Endothelial cell of umbilical vein (primary cell): ENCODE measurements at places on chromosomes 5 and 9.
A peak's percentile ranks its signal among the peaks of the same experiment; 100 is the strongest.

- DNase-seq = no peak
- no peaks in the 10 kb centered on the region for H3K36me3 ChIP-seq
- H3K27ac ChIP-seq = no peak overlapping the region
- peaks cover 3% of the 10 kb centered on the region for H3K4me1 ChIP-seq
- no peak overlapping the region for H3K4me3 ChIP-seq
Measured at GRCh38 chr9:128216781-128217553, 13.8 kb downstream of the DNM1 start.

GRCh38 chr9:68603371-68603770 lies 62.7 kb upstream of the TMEM252 start:
- H3K27ac ChIP-seq = no peak overlapping the region
- no peak overlapping the region for H3K4me3 ChIP-seq
- H3K4me1 ChIP-seq = no peaks in the 10 kb centered on the region

- peaks cover 9% of the 10 kb centered on the region for H3K4me1 ChIP-seq
- no peak overlapping the region for H3K4me3 ChIP-seq
- H3K36me3 ChIP-seq = no peaks in the 10 kb centered on the region
- DNase-seq = no peak
Measured at GRCh38 chr5:180823940-180824629, 21.5 kb upstream of the MGAT1 start.

- H3K27me3 ChIP-seq = no peaks in the 10 kb centered on the region
- H3K4me1 ChIP-seq = peaks cover 40% of the 10 kb centered on the region
- peak overlapping the region; percentile 80 for H3K4me3 ChIP-seq
- H3K27ac ChIP-seq = peak overlapping the region; percentile 86
Measured at GRCh38 chr9:14311956-14312685, 1.8 kb downstream of the NFIB start.

- no peak overlapping the region for H3K27ac ChIP-seq
- peaks cover 5% of the 10 kb centered on the region for H3K27me3 ChIP-seq
- no peak for DNase-seq
- H3K4me3 ChIP-seq = no peak overlapping the region
Measured at GRCh38 chr9:99294850-99295461, 72.9 kb downstream of the SEC61B start.

DNA sequence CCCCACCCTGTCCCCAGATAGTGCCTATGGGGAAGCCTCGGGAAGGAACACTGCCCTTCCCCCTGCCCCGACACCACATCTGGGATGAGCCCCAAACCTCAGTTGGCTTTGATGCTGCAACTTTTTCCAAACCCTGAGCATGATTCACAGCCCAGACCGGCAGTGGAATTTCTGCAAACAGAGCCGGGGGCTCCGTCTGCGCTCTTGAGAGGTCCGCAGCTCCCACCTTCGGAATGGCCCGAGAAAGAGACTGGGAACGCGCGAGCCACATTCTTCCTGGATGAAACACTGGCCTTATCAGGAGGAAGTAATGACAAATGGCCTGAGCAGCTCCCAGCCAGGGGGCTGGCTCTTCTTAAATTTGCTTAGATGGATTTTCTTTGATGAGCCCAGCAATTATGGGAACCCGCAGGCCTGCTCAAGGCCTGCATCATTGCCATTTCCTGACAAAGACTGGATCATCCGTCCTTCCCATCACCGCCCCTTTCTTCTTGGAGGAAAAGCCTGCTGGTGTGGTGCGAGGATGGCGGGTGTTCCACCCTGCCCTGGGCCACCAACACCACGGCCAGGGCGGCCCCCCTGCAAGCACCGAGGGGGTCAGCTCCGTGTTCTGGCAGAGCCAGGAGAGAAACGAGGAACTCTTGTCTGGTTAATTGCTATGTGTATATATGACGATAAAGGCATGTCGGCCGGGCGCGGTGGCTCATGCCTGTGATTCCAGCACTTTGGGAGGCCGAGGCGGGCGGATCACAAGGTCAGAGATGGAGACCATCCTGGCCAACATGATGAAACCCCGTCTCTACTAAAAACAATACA lies 38.8 kb upstream of the COL5A1 start:
- H3K27ac ChIP-seq = peak overlapping the region; percentile 97
- peak; percentile 84 for DNase-seq
- H3K4me1 ChIP-seq = peaks cover 19% of the 10 kb centered on the region
- no peaks in the 10 kb centered on the region for H3K27me3 ChIP-seq
- no peak overlapping the region for H3K4me3 ChIP-seq

GRCh38 chr5:115772731-115773475 lies 43.6 kb downstream of the CDO1 start:
- no peak overlapping the region for H3K27ac ChIP-seq
- peaks cover 3% of the 10 kb centered on the region for H3K27me3 ChIP-seq
- no peak overlapping the region for H3K4me3 ChIP-seq
- H3K4me1 ChIP-seq = no peaks in the 10 kb centered on the region

GRCh38 chr5:55900068-55900467 lies 48.9 kb downstream of the IL31RA start:
- H3K36me3 ChIP-seq = no peaks in the 10 kb centered on the region
- no peak overlapping the region for H3K4me3 ChIP-seq
- DNase-seq = no peak
- no peaks in the 10 kb centered on the region for H3K27me3 ChIP-seq
- no peaks in the 10 kb centered on the region for H3K4me1 ChIP-seq
